ENCODE measurements at places on chromosomes 16 and 17.
A peak's percentile ranks its signal among the peaks of the same experiment; 100 is the strongest.

- no peak for DNase-seq
These were observed 26.0 kb upstream of the PRM1 start for GRCh38 chr16:11306997-11307638.

GRCh38 chr17:83181991-83182619 is 102.7 kb downstream of the METRNL start:
- DNase-seq = no peak

GRCh38 chr17:32828822-32829221 is 48.1 kb downstream of the MYO1D start:
- DNase-seq = peak; percentile 23

GRCh38 chr17:2400474-2400866 is 390 bp downstream of the MNT start:
- peak; percentile 56 for DNase-seq

GRCh38 chr16:78984887-78985464 is 615.6 kb downstream of the MAF start:
- DNase-seq = no peak

GRCh38 chr17:35766489-35766877 is 5.8 kb downstream of the C17orf50 start:
- DNase-seq = no peak

DNA sequence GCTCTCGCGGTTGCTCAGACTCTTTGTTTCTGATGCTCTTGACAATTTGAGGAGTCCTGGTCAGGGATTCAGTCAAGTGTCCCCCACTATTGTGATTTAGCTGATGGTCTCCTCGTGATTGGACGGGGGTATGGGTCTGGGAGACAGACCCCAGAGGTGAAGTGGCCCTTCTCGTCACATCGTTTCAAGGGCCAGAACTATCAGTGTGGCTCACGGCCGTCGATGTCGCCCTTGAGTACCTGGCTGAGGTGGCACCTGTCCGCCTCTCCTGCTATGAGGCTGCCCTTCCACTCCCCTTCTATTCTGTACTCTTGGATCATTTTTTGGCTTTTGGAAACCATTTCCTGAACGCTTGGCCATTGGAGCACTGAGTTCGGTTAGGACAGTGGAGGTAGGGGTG is 7.4 kb upstream of the MEAK7 start:
- no peak for DNase-seq

- peak; percentile 73 for DNase-seq
These were observed 42.3 kb downstream of the HNF1B start for GRCh38 chr17:37702598-37702997.

GRCh38 chr16:6969594-6969993 is 363.1 kb upstream of the RBFOX1 start:
- no peak for DNase-seq

DNA sequence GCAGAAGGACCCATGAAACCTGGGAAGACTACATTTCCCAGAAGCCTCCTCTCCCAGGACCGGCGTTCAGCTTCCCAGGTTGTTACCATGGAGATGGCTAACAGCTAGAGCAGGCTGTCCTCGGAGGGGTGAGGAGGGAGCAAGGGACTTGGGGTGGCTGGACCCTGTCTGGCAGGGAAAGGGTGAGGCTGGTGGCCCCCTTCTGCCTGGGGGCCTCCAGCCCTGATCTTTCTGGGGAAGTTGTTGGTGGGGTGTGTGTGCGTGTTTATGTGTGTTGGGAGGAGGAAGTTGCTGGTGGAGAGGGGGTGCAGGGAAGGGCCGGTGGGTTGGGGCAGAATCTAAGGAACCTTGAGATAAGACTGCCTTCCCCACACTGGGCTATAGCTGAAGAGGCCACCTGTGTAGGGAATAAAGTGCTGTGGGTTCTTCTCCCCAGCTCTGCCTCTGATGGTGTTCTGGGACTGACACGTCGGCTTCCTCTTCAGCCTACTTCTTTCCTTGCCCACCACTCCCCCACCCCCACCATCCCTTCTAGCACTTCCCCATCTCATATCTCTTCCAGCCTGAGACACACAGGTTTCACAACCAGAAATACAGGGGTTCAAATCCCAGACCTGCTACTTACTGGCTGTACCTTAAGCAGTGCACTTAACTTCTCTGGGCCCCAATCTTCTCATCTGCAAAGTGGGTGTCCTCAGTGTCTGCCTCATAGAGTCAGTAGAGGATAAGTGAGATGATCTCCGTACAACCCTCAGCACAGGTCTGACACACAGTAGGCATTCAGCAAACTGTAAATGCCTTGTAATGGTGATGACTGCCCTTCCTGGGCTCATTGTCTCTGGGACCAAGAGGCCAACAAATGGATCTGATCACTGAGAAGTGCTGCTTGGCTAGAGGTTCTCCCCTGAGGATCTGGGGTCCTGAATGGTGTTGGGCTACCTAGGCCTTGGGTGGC is at the start of gene DRC7:
Gene DRC7, plus strand, starts transcription at position 82 of the 955 bp plus-strand sequence. CDS start 3,144 bp downstream, outside the sequence.
- peak; percentile 71 for DNase-seq

GRCh38 chr17:73791631-73792030 is 147.4 kb upstream of the SDK2 start:
- DNase-seq = no peak

GRCh38 chr17:53942898-53943297 is 120.2 kb downstream of the KIF2B start:
- DNase-seq = no peak

DNA sequence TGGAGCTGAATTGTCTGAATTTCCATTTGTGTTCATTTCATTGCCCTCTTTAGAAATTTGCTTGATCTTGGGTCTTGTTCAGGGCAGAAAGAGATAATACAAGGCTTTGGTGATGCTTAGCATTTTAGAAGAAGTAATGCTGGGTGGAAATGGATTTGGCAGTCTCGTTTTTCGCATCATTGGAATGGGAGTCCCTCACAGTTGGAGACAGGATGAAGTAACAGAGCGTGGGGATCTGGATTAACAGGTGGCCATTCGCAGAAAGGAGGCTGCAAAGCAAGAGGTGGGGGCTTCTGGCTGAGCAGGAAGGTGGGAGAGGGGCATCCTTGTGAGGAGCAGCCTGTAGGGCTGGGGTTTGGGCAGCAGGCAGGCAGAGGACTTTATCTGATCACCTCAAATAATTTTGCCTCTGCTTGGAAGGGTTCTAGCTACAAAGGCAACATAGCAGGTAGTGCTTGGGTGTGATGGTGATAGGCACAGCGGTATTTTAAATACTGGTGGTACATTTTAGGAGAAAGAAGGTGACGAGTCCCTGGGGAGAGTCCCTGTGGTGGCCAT is 17.0 kb downstream of the KSR1 start:
- DNase-seq = no peak
